ENCODE measurements at places on chromosomes 3 and 15.

- DNase-seq: no peak
Observed at GRCh38 chr3:103794656-103795055, 1359.8 kb downstream of the ZPLD1 start.

DNA sequence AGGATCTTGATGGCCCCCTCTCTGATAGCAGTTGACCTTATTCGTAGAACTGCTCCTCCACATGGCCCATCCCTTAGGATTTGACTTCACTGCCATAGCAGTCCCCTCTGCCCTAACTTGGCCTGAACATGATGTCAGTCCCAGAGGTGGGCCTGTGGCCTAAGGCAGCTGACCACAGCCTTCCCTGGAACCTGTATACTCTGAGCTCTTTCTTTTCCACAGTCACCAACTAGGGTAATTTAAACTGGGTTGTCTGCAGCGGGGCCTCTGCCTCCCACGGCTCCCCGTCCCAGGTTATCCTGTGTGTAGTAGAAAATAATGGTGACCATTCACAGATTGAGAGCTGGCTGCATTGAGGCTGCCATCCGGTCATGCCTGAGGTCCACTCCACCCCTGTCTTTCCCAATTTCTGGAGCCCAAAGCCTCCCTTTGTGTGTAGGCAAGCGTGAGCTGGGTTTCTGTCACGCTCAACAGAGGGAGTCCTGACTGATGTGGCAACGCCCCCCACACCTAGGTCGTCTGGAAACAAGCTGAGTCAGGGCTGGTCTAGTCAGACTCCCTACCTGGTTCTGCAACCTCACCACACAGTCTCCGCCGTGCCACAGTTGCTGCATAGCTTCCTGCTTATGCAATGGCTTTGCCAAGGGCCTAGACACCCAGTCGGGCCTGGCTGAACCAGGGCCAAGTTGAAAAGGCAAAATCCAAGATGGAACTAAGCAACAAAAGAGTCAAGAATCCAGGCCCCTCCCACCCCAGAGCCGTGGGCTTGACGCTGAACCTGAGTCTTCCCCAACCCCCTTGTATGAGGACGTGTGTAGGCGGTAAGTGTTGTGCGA, 284.5 kb downstream of the XXYLT1 start:
- peak; percentile 48 for DNase-seq

DNA sequence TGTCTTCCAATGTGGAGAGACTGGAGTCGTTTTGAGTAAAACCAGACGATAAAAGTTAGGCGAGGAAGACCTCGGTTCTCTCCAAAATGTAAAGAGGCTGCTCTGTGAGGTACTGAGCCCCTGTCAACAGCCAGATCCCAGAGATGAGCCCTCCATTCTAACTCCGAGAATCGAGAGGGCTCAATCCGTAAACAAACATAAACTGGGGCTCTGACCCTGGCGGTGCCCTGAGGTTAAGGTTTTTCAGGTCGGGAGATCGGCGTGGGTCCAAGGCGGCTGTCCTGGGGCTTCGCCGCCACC, 417 bp downstream of the TBCCD1 start:
- DNase-seq: no peak

DNA sequence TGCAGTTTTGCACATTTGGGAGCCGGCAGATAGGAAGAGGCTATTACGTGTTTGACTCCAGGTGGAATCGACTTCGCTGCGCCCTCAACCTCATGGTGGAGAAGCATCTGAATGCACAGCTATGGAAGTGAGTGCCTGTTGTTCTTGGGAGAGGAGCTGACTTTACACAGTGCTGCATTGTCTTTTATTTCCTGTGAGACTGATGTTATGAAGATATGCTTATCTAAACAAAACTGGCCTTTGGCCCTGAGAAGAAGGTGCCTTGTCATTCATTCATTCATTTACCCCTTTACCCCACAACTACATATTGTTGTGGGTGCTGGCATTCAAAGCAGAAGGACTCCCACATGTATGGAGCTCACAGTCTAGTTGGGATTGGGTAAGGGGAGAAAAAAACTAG, 32.6 kb downstream of the PSMD6 start:
- no peak for DNase-seq

- DNase-seq: no peak
Observed at GRCh38 chr15:39416258-39416657, 164.6 kb upstream of the THBS1 start.

- DNase-seq: no peak
Observed at GRCh38 chr15:39134282-39134681, 446.6 kb upstream of the THBS1 start.

DNA sequence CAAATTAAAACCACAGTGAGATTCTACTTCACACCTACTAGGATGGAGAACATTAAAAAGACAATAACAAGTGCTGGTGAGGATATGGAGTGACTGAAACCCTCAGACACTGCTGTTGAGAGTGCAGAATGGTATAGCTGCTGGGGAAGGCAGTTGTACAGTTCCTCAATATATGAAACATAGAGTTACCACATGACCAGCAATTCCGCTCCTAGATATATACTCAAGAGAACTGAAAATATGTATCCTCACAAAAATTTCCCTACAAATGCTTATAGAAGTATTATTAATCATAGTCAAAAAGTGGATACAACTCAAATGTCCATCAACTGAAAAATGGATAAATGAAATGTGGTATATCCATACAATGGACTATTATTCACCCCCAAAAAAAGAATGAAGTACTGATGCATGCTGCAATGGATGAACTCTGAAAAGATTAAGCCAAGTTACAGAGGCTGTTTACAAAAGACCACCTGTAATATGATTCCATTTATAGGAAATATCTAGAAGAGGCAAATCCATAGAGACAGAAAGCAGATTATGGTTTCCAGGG, 164.7 kb upstream of the IGF1R start:
- DNase-seq: no peak

GRCh38 chr15:44137750-44138149, 57.3 kb downstream of the FRMD5 start:
- no peak for DNase-seq

DNA sequence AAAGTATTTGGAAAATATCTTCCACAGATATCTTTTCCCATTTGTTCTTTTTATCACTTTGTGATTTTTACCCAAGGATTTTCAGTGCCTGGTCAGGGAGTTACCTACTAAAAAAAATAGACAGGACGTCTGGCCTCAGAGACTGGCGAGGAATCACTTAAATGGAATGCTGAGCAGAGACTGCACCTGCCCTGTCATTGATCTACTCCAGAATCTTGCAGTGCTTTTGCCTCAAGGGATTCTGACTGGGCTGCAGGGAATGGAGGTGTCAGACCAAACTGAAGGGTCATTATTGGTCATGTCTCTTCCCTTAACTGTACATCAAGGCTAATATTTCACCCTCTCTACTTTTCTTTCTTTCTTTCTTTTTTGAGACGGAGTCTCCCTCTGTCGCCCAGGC, 12.1 kb upstream of the RYR3 start:
- no peak for DNase-seq

DNA sequence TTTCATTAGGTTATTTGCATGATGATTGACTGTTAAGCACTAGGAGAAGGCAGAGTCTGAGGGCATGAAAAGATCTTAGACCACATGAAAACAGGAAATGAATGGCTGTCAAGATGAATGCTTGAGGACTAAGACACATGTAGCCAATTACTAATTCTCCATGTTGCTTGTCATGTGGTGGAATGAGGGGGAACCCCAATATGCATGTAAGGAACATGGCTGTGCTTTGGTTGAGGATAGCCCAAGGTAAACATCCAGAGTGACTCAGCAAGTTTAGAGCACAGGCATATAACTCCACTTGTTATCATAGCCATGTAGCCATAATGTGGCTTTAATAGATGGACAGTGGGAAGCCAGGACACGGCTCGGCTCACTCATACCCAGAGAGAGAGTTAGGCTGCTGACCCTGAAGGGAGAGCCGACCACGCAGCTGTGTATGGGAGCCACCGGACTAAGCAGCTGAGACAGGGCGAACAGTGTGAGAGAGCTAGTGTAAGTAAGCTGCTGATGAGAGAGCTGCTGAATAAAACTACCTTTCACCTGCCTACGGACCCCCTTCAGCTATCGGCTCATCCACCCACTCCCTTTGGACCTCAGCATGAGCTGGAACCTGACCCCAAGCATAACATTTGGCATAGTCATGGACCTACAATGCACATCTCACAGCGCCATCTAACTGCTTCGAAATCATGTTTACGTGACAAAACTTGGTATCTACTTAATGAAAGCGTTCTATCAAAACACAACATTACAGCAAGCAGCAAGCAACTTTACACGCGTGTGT, 37.6 kb downstream of the ANO10 start:
- no peak for DNase-seq

- DNase-seq: no peak
Observed at GRCh38 chr3:14121859-14122258, 2.8 kb downstream of the CHCHD4 start.

GRCh38 chr15:23877502-23878412, 190.7 kb upstream of the NDN start:
- no peak for DNase-seq

GRCh38 chr3:27666708-27667107, 55.4 kb downstream of the EOMES start:
- DNase-seq: peak; percentile 95

- peak; percentile 59 for DNase-seq
Observed at GRCh38 chr15:31049682-31050615, 51.6 kb downstream of the TRPM1 start.

- no peak for DNase-seq
Observed at GRCh38 chr3:158105710-158106253, 438 bp downstream of the SHOX2 start.

DNA sequence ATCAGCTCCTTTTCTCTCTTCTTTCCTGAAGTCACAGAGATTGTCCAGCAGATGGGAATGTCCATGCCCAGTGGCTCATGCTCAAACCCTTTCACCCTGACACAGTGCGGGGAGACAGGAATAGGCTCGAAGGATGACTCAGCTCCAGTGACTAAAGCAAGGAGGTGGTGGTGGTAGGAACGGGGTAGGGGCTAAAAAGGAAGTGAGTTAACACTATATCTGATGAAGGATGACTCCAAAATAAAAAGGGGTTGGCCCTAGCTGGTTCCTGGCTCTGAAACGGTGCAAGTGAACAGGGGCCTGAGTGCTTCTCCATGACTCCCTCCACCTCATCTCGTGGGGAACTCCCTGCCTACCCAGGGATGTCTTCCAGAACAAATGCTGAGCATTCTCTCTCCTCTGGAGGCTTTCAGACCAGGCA, 167.4 kb upstream of the LPP start:
- DNase-seq: peak; percentile 73

Data from inflammatory macrophage treated with lipopolysaccharide for 1 hour (primary cell).